NCI-H446 (cell line): ENCODE measurements at places on chromosomes 13 and 19.

DNA sequence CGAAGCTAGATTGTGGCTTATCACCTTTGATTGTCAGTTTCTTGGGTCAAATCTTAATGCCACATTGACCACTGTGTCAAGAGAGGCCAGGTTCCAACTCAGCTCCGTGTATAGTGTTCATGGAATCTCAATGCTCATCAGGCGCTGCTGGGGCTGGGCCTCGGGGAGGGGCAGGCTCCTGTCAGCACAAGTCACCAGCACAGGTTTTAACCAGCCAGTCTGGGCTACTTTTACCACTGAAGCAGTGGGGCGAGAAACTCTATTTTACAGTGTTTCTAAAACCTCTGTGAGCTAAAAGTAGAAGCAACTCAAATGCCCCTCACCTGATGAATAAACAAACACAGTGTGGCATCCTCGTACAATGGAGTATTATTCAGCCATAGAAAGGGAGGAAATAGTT, 118.7 kb upstream of the GJB6 start:
- DNase-seq = no peak

DNA sequence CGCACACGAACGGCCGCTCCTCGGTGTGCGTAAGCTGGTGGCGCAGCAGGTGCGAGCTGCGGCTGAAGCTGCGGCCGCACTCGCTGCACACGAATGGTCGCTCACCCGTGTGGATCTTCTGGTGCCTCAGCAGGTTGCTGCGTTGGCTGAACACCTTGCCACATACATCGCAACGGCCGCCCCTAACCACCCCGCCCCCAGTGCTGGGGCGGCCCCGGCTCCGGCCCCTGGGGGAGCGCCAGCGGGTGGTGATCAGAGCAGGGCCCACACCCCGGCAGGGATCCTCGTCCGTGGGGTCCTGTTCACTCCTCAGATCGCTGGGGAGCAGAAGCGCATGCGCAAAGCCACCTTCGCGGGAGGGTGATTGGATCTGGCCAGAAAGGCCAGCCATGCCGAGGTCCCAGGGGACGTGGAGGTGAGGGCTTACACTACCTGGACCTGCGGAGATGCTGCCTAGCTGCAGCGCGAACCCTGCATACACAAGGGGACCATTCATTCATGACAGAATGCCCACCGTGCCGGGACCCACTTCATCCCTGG, 4.7 kb upstream of the UBE2M start:
- no peak for DNase-seq

DNA sequence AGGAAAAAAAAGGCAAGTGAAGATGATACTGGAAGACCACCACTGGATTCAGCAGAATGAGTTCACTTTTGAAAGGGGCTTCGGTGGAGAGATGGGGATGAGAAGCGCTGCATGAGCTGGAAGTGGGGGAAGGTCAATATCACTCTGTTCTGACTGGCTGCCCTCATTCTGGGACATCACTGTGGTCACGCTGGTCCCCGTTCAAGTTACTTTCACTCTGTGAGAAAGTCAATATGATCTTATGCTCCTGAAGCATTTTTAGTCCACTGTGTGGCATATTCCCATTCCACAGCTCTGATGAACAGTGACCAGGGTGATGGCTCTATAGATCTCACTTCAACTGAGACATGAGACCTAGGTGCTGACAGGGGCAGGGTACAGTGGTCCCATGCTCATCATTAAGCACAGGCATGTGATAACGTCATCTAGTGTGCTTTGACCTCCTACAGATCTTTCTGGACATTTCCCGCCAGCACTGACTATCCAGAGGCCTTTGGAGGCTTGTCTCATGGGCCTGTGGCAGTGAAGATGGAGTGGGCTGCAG, 40.2 kb upstream of the GPR183 start:
- DNase-seq = no peak

DNA sequence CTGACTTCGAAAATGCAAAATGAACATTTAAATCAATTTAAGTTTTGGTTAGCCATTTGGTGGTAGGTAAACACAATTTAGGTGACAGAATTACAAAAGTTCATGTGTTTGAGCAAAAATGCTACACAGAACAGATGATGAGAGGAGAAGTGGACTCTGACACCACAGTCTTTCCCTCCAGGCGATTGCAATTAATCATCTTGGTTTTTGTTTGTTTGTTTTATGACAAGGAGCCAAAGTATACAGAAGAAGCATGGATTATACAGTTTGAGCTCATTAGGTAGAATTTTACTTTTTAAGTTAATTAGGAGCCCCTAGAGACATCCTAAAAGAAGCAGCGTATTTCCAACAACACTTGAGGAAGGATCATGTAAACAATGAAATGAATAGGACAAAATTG, 49.3 kb upstream of the FREM2 start:
- DNase-seq = peak; percentile 10

GRCh38 chr13:113013878-113014751, 45.1 kb downstream of the MCF2L start:
- DNase-seq = no peak

GRCh38 chr13:22040810-22041364, 370.0 kb downstream of the FGF9 start:
- no peak for DNase-seq

- no peak for DNase-seq
Observed at GRCh38 chr13:66950666-66951065, 279.5 kb downstream of the PCDH9 start.

DNA sequence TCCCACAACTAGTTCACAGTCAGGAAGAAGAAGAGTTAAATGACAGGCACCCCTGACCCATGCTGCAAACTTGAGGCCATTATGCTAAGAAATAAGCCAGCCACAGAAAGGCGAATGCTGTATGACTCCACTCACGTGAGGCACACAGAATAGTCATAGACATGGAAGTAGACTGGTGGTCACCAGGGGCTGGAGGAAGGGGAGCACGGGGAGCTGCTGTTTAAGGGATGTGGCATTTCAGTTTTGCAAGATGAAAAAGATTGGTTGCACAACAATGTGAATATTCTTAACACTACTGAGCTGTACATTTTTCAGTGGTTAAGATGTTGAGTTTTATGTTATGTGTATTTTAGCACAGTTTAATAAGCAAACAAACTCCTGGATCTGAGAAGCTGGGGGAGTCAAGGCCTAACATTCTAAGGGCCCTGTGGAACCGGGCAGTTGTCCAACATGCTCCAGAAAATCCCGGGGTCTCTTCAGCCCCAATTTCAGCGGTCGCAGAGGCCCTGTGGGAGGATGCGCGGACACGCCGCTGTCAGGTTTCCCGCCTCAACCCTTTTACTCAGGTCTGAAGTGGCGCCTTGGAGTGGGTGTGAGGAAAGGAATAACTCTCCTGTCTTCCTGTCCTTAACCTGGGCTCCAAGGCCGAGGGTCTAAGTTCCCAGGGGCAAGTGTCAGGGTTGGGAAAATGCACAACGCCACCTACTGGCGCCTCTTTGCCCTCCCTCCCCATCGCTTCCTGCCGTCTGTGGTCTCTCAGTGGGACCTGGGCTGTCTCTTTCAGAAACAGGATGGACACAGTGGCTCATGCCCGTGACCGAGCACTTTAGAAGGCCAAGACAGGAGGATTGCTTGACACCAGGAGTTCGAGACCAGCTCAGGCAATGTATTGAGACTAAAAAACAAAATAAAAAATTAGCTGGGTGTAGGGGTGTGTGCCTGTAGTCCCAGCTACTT, 4.4 kb upstream of the TMEM272 start:
- DNase-seq = peak; percentile 18

DNA sequence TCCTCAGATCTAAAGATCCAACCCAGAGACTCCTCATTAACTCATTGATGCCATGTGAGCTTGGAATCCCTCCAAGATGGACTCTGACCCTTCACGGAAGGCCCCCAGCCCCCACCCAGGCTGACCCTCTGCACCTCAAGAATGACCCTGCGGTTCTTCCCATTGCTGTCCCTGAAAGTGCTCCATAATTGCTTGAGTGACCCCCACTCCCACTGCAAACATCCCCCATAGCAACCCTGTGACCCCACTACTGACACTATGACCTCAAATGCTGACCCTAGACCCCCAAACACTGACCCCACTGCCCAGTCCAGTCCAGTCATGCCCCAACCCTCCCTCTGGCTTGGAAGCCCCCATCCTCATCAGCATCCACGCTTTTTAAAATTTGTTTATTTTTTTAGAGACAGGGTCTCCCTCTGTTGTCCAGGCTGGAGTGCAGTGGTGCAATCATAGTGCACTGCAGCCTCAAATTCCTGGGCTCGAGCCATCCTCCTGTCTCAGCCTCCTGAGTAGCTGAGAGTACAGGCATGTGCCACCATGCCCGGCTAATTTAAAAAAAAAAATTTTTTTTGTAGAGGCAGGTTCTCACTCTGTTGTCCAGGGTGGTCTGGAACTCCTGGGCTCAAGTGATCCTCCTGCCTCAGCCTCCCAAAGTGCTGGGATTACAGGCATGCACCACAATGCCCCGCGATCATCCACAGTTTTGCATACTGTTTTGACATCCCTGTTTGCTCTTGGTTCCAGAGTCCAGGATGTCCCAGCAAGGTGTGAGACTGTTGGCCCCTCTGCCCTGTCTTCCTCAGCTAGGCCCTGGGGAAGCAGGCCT, 855 bp downstream of the LYL1 start:
- DNase-seq = no peak
